ENCODE measurements at places on chromosomes 1 and 21.
A peak's percentile ranks its signal among the peaks of the same experiment; 100 is the strongest.

GRCh38 chr1:207908107-207908734, 2.7 kb downstream of the CD34 start:
- DNase-seq, result no peak

- DNase-seq, result no peak
Measured at GRCh38 chr1:239772446-239772845, 319.2 kb upstream of the FMN2 start.

GRCh38 chr1:94578856-94579255, 37.3 kb upstream of the F3 start:
- no peak for DNase-seq

DNA sequence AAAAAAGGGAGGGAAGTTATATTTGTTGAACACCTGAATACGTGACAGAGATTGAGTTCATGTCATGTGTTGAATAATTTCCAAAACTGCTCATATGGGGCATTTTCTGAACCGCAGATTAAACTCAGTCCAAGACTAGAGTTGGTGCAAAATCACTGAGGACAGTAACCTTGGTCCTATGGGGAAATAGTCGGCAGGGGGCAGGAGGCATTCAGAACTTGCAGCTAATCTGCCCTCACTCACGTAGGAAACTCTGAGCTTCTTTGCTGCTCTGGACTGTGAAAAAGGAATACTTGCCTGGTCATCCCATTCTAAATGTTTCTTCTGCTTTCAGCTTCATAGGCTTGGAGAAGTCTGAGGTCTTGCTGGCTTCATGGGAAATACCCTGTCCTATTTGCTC, 228.3 kb upstream of the ZP4 start:
- DNase-seq, result peak; percentile 4

DNA sequence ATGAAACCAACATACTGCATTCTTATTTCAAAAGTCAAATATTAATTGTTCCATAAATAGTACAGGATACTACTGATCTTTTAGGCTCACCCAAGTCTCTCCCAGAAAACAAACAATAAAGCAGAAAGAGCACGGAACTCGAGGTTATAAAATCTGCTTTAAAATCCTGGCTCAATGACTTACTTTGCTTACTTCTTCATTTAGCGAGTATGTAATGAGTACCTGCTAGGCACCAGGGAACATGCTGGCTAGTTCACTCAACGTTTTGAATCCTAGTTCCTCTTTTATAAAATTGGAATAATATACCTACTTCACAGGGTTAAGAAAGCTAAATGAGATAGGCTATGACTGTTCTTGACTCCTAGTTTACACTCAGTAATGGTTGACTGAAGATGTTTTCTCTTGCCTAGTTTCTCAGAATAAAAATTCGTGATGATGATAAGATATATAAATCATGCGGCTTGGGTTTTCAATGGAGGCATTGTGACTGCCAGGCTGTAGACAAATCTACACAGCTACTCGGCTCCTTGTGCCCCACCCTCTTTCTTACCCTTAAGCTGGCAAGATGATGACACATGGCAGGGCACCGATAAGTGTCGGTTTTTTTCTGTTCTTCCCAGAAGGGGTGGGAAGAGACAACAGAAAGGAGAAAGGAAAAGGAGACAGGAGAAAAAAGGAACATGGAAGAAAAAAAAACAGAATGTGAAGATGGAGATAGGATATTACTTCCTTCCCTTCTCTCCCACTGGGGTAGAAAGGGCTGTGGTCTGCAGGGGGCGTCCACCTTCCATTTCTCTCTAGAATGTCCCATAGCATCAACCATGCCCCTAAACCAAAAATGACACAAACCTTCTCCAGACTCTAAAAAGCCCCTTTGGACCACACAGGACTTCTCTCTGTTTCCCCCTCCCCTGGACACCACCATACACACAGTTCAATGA, 507.1 kb downstream of the SMYD3 start:
- no peak for DNase-seq

DNA sequence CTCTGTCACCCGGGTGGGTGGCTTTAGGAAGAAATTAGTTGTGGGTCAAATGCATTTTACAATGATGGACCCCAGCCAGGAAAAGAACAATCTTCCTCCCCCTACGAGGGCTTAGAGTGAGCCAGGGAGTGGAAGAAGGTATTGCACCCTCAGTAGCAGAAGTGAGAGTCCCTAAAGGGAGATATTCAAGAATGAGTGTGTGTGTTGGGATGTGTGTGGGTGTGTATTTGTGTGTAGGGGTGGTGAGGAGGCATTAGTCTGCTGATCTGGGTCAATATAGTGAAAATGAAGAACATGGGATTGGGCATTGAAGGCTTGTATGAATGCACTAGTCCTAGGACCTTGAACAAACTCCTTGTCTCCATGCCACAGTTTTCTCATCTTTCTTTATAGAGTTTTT, 85.2 kb upstream of the RUNX1 start:
- DNase-seq, result no peak

DNA sequence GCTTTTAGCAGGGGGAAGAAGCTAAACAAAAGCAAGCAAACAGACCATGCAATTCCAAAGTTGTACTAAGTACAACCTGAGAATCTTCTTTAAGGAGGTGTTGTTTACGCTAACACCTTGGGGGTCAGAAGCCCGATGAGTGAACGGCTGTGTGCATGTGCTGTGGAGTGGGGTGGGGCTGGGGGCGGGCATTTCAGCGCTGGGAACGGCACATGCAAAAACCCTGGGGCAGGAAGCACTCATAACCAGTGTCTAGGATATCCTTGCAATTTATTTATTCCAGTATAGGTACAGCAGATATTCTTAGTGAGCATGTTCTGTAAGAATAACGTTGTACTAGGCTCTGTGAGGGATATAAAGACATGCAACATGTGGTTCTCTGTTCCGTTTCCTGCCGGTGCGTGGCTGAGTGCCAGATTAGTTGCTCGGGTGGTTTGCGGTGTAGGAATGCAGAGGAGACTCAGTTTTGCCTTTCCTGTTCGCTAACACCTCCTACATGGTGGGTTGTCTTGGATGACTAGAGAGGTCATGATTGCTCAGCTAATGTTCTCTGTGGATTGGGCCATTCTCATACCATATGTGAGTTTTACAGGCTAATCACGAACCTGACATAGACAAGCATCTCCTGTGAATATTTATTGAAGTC, 3.7 kb downstream of the FASLG start:
- DNase-seq, result peak; percentile 59

DNA sequence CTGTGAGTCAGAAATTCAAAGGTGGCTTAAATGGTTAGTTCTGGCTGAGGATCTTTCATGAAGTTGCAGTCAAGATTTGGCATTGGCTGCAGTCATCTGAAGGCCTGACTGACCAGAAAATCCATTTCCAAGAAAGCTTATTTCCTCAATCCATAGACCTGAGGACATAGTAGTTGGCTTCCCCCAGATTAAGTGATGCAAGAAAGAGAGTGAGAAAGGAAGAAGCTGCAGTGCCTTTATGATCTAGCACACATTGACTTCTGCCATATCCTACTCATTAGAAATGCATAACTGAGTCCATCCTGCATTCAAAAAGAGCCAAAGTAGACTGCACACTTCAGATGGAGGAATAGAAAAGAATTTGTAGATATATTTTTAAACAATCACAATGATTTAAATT, 222.6 kb downstream of the COL24A1 start:
- no peak for DNase-seq

- DNase-seq, result no peak
Measured at GRCh38 chr1:150987924-150988323, 5.8 kb downstream of the ANXA9 start.

- DNase-seq, result no peak
Measured at GRCh38 chr1:227925582-227926198, 22.0 kb downstream of the WNT9A start.

DNA sequence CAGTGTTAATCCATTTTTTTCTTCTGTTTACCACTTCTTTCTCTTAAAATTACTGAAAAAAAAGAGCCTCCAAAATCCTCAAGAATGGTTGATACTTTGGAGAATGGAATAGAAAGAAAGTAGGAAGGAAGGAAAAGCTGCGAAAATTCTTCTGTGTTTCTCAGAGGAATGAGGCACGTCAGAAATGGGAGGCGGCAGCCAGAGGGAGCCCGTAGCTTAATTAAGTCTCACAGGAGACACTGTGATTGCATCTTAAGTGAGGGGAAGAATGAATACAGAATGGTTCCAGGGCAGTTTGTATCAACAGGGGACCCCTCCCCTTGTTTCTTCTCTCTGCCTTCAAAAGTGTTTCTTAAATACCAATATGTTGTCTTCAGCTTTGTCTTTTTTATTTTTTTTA, 1099.5 kb downstream of the PLA2G4A start:
- DNase-seq, result peak; percentile 42

DNA sequence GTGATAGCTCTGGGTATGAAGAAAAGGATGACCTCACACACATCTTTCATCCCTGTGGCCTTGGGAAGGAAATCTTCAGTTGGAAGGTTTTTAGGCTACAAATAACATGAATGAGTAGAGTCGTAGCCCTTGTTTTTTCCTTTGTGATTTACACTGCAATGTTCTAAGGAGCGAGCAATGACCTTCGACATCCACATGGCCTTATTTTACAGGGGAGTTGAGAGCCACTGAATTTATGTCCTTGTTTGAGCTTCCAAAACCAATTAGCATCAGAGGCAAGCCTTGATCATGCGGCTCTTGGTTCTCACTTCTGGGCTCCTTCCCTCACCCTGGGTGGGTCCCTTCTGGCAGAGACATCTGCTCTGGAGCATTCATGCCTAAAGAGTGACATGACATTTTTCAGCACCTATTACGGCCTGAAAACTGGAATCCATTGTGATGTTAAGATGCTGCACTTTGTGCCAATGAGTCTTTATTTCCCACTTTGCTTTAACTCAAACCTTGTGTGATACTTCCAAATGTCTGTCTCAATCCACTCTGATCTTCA, 70.5 kb upstream of the RUNX1 start:
- DNase-seq, result no peak

DNA sequence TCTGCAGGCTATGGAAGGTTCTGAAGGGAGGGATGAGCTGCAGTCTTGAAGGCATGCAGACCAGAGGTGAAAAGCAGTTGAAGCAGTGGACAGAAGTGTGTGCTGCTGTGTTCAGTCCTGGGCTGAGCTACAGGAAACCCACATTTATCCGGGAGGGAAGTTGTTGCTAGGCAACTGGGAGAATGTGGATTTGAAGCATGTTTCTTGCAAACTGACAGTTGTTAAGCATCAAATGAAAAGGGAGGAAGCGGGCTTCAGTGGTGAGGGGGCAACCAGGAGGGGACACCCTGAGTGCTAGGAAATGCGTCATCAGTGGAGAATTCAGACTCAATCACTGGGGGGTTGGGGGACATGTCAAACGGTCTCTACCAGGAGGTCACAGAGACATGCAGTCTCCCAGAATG, 28.7 kb downstream of the ABCA4 start:
- no peak for DNase-seq

GRCh38 chr1:43731867-43732531, 24.7 kb downstream of the ST3GAL3 start:
- no peak for DNase-seq

GRCh38 chr1:103180660-103181059, 72.3 kb upstream of the COL11A1 start:
- no peak for DNase-seq

DNA sequence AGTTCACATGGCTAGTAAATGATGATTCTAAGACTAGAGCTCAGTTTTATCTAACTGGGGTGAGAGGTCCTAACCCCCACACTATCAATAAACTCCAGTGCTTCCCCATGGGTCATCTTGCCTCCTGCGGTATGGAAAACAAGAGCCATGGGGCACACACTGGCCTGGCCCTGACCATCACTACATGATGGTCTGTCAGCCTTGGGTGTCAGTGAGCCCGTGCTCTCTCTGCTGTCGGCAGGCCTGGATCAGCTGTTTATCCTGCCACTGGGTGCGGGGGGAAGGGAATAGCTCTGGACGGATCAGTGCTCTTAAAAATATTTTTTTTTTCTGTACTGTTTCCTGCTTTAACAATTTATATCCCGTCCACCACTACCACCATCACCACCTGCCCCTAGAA, 255.0 kb upstream of the ADGRL2 start:
- no peak for DNase-seq

DNA sequence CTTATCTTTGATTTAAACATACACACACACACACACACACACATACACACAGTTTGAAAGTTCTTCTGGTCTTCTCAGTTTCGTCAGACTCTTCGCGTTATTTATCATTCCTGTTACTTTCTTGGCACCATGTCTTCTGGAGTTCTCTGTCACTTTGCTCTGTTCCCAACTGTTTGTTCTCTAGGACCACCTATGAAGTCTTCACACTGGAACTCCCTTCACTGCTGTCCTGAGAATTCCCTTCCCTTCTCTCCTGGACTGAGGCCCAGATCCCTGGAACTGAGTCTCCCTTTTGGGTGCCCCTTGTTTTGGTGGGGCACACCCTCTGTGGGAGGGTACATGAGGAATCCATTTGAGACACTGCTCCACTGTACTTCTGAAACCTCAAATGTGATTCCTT, 30.5 kb downstream of the ALG14 start:
- DNase-seq, result no peak

DNA sequence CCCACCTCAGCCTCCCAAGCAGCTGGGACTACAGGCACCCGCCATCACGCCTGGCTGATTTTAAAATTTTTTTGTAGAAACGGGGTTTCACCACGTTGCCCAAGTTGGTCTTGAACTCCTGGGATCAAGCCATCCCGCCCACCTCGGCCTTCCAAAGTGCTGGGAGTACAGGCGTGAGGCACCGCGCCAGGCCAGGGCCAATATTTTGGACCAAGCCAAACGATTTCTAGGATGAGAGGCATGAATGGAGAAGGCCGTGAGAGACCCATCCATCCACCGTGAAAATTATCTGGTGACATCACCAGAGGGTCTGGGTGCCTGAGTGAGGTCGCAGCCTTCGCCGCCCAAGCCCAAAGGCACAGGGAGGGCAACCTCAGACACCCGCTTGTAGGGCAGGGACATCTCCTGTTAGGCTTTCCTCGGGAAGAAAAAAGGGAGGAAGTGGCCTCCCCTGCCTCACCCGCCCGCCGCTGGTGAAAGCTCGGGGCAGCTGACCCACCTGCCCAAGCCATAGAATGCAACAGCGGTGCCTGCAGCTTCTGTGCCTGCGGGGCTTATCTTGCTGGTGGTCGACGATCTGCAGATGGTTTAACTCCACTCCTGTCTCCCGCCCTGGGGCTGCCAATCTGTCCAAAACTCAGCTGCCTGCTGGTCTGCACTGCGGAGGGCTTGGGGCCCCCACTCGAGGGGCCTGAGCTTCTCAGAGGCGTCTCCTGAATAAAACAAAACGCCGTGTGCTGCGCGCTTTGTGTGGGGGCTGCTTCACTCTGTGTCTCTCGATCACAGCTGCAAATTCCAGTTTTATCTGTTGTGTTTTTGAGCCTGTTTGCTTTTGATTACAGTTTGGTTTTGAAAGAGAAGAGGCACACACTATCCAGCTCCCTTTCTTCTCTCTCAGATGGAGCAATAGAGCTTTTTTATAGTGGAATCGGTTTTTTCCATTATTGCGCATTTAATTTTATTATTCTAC, 85.8 kb downstream of the MRPS6 start:
- no peak for DNase-seq

All from HT-29 (cell line).